GM12878 (cell line): ENCODE measurements at places on chromosomes 4 and X. TPM values are rescaled to one million over a fixed set of nuclear protein-coding genes. Genes with fewer than 3 reads are reported as not detected.

DNA sequence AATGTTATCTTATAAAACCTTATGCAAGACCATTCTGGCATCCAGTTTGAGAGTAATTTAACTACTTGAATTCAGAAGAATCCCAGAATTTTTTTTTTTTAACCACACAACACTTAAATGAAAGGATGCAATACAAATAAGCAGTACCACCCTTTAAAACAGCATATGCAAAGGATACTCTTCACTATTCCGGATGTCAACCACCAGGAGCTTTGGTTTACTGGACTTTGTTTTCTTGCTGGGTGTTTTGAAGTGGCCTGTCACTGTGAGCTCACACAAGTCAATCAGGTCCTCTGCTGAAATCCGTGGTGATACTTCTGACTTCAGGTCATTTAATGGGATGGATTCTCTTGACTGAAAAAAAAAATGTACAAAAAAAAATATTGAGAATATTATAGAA lies 200.0 kb downstream of the TBCK start:
- no peak overlapping the region for H3K27ac ChIP-seq
- DNase-seq = no peak
- H3K4me1 ChIP-seq = no peaks in the 10 kb centered on the region
- H3K36me3 ChIP-seq = no peaks in the 10 kb centered on the region; the same call in 1 of the 2 replicates

GRCh38 chrX:41335958-41336331 lies 2.0 kb downstream of the DDX3X start:
- peak overlapping the region; percentile 99 for H3K27ac ChIP-seq
- H3K4me1 ChIP-seq = peaks cover 4% of the 10 kb centered on the region; the same call in 1 of the 2 replicates
- DNase-seq = no peak
- no peaks in the 10 kb centered on the region for H3K27me3 ChIP-seq

DNA sequence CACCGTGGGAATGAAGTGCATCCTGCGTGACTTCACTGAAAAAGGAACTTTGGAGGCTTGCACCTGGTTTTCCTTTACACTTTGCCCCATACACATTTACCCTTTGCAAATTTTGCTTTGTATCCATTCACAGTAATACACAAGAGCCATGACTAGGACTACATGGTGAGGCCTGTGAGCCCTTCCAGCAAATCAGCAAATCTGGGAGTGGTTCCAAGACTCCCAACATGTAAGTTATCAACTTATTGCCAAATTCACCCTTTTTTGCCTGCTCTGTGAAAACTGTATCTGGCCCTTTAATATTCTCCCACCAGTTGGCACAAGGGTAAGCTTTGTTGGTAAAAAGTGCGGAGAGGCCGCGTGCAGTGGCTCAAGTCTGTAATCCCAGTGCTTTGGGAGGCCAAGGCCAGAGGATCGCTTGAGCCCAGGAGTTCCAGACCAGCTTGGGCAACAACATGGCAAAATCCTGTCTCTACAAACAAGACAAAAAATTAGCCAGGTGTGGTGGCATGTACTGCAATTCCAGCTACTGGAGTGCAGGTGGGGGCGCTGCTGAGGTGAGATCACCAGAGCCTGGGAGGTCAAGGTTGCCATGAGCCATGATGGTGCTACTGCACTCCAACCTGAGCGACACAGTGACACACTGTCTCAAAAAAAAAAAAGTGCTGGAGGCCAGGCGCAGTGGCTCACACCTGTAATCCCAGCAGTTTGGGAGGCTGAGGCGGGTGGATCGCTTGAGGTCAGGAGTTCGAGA lies 5.0 kb downstream of the PRMT9 start:
- no peak for DNase-seq
- no peak overlapping the region for H3K27ac ChIP-seq
- peaks cover 5% of the 10 kb centered on the region for H3K36me3 ChIP-seq
- H3K4me1 ChIP-seq = no peaks in the 10 kb centered on the region
- H3K4me3 ChIP-seq = no peak overlapping the region

Gene F9
- 0.08 and 0.18 TPM in 2 replicates for total RNA-seq

Gene PASD1
- total RNA-seq = not detected in 2 replicates

DNA sequence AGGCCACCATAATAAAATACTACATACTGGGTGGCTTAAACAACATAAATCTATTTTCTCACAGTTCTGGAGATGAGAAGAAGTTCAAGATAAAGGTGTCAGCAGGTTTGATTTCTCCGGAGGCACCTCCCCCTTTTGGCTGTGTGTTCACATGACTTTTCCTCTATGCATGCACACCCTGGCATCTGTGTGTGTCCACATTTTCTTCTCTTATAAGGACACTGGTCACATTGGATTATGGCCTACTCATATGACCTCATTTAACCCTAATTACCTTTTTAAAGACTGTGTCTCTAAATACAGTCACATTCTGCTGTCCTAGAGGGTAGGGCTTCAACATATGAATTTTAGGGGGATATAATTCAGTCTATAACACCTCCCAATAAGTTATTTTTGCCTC lies 79.8 kb downstream of the DCLK2 start:
- no peaks in the 10 kb centered on the region for H3K36me3 ChIP-seq
- no peak for DNase-seq
- H3K4me3 ChIP-seq = no peak overlapping the region
- no peaks in the 10 kb centered on the region for H3K27me3 ChIP-seq

Gene SNCA
- total RNA-seq = not detected in 2 replicates
